Activated CD4-positive, alpha-beta T cell treated with anti-CD3 and anti-CD28 coated beads, Interleukin-2, amount 10 ng/mL, durations not matched to agents 7 days and 5 days (primary cell): ENCODE measurements at places on chromosomes 3 and 15. TPM values are rescaled to one million over a fixed set of nuclear protein-coding genes. Genes with fewer than 3 reads are reported as not detected.
A peak's percentile ranks its signal among the peaks of the same experiment; 100 is the strongest.

GRCh38 chr3:65343736-65344135 lies 655.9 kb upstream of the ADAMTS9 start:
- DNase-seq = no peak

- DNase-seq = no peak
Measured at GRCh38 chr3:35601959-35602358, 37.4 kb upstream of the ARPP21 start.

DNA sequence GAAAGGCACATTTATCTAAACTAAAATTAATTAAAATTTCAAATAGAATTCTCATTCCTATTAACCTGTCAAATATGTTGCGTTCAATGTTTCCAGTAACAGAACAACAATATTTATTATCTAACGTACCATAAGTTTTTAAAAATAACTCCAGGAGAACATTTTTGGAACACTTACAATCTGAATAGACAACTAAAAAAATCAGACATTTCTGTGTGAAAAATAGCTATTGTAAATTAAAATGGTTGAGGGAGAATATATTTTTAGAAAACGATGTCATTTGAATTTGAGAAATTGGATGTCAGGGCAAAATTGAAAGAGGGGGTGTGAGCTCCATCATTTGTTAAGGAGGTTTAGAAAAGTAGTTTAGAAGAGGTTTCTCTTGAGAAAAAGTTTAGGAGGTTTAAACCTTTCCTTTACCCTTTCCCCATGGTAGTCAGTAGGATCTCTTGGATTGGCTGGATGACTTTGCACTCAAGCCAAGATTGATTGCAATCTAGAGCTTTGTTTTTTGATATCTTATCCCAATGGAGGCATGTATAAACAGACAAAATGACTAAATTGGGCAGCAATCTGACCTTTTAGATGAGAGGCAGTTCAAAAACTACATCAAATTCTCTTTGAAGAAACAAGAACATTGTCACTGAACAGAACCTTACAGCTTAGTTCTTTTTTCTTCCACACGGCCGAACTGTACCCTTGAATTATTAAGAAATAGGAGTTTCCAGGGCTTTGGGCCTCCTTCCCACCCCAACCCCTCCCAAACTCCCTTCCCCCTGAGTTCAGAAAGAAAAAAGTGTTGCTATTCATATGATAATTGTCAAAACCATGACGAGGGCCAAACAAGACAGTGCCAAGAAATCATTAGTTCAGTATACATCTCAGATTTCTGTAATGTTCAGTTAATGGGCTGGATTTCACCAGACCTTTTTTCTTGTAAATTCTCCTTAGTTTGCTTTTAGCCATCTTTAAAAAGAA lies 79.7 kb upstream of the CDIN1 start:
- no peak for DNase-seq

- peak; percentile 12 for DNase-seq
Measured at GRCh38 chr3:112357930-112358780, 25.2 kb downstream of the CD200 start.

DNA sequence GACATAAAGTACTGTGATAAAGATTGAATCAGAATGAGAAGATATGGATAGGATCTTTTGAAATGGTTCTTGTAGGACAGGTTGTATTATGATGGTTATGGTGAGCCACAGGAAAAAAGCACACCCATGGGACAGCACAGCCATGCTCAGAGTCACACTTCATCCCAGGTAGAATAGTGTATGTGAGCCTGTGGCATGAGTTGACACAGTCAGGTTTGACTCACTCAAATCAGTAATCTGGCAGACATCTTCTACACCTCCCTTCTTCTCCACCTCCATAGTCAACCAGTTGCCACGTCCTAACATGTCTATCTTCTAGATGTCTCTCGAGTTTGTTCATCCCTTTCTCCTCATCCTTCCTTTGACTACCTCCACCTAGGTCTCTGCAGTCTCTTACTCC lies 176.0 kb downstream of the RBMS3 start:
- no peak for DNase-seq

SPTBN5 gene
- total RNA-seq = 1.2 TPM

ZBTB20 gene
- 11.4 TPM for total RNA-seq
